ENCODE measurements at places on chromosomes 7 and 10.

- no peak for DNase-seq
Observed at GRCh38 chr10:97849103-97849686, 448 bp upstream of the GOLGA7B start.

DNA sequence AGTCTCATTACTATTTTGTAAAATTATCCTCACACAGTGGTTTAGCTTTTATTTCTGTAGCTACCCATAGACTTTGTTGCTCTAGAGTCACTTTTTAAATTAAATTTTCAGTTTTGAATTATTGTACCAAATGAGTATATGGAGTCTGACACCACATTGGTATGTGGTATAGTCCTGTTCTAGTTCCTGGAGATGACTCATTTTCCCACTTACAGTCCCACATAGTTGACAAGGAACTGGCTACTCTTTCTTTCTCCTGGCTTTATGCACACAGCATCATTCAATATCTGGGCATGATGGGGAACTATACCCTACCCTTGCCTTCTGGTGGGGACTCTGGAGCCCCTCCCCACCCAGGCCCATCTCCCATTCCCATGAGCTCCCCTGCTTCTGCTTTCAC lies 92.6 kb upstream of the RAB11FIP2 start:
- no peak for DNase-seq

GRCh38 chr7:130490888-130491804 lies 739 bp upstream of the MEST start:
- DNase-seq = peak; percentile 36

DNA sequence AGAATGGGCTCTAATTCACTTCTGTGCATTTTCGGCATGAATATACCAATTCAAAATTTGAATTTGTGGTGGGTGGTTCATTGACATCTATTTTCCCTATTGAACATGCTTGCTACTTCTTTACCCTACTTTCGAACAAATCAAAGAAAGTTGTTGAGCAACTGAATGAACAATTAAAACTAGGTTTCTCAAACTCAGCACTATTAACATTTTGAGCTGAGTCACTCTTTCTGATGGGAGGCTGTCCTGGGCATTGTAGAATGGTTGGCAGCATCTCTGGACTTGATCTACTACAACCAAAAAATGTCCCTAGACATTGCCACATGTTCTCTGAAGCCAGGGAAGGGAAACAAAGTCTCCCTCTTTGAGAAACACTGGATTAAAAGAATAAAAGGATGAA lies 116.7 kb downstream of the COL28A1 start:
- DNase-seq = no peak

GRCh38 chr7:131196803-131197202 lies 130.9 kb upstream of the MKLN1 start:
- no peak for DNase-seq

- no peak for DNase-seq
Observed at GRCh38 chr7:114450431-114450830, 35.8 kb downstream of the FOXP2 start.

GRCh38 chr7:26356929-26357798 lies 65.5 kb downstream of the SNX10 start:
- DNase-seq = no peak

- no peak for DNase-seq
Observed at GRCh38 chr7:44463169-44463808, 27.2 kb downstream of the NUDCD3 start.

- no peak for DNase-seq
Observed at GRCh38 chr7:46679671-46680070, 758.6 kb upstream of the IGFBP3 start.
